Naive thymus-derived CD8-positive, alpha-beta T cell (primary cell): ENCODE measurements at places on chromosomes 16 and 17.
A peak's percentile ranks its signal among the peaks of the same experiment; 100 is the strongest.

GRCh38 chr17:70938336-70938735, 769.0 kb downstream of the KCNJ2 start:
- H3K27me3 ChIP-seq, result no peaks in the 10 kb centered on the region
- no peaks in the 10 kb centered on the region for H3K4me1 ChIP-seq
- DNase-seq, result no peak
- H3K27ac ChIP-seq, result no peak overlapping the region
- H3K36me3 ChIP-seq, result no peaks in the 10 kb centered on the region
- H3K4me3 ChIP-seq, result no peak overlapping the region

- H3K4me3 ChIP-seq, result no peak overlapping the region
- DNase-seq, result no peak
- peaks cover 20% of the 10 kb centered on the region for H3K4me1 ChIP-seq
- no peak overlapping the region for H3K27ac ChIP-seq
- peaks cover 35% of the 10 kb centered on the region for H3K27me3 ChIP-seq
Observed at GRCh38 chr17:7719661-7720060, 2.1 kb downstream of the DNAH2 start.

- H3K4me1 ChIP-seq, result no peaks in the 10 kb centered on the region
- DNase-seq, result no peak
- no peaks in the 10 kb centered on the region for H3K27me3 ChIP-seq
- no peaks in the 10 kb centered on the region for H3K36me3 ChIP-seq
- no peak overlapping the region for H3K4me3 ChIP-seq
Observed at GRCh38 chr16:49629851-49630250, 226.1 kb downstream of the ZNF423 start.

- no peak for DNase-seq
- peaks cover 25% of the 10 kb centered on the region for H3K27me3 ChIP-seq
- no peak overlapping the region for H3K27ac ChIP-seq
- H3K4me3 ChIP-seq, result no peak overlapping the region
- H3K4me1 ChIP-seq, result peaks cover 10% of the 10 kb centered on the region
Observed at GRCh38 chr17:80498242-80498919, 22.0 kb upstream of the NPTX1 start.

DNA sequence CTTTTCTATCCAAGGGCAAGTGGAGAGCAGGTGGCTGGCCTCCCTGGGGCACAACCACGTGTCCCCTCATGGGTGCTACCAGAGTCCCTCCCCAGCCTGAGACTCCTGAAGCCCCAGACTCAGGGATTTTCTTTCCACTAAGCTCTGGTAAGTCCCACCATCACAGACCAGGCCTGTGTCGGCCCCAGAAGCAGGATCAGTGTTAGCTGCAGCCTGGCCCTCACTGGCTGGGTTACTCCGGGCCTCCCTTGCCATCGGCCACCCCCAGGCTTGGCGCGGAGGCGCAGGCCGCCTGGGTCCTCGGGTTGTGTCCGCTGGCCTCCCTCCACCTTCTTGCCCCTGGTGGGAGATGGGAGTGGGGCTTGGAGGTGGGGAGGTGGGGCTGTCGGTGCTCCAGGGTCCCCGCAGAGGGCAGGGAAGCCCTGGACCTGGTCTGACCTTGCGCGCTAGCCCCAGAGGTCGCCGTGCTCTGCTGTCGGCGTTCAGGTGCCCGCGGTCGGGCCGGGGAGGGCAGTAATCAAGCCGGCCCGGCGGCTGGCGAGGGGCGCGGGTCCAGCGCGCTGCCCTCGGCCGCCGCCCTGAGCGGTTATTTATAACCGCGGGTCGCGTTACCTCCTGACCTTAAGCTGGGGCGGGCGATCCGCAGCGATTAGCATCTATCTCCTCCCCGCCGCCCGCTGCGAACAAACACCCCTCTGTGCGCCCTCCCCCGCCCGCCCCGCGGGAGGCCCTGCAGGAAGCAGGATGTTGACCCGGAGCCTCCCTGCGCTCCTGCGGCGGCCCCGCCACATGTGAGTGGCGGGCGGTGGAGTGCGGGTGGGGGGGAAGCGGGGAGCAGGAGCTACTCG, 78.1 kb upstream of the TOB1 start:
- H3K27me3 ChIP-seq, result no peaks in the 10 kb centered on the region
- H3K27ac ChIP-seq, result peak overlapping the region; percentile 94
- DNase-seq, result peak; percentile 71

GRCh38 chr17:992933-993332, 4.0 kb upstream of the TIMM22 start:
- DNase-seq, result no peak
- H3K36me3 ChIP-seq, result no peaks in the 10 kb centered on the region
- H3K27ac ChIP-seq, result no peak overlapping the region
- no peaks in the 10 kb centered on the region for H3K27me3 ChIP-seq
- H3K4me1 ChIP-seq, result peaks cover 8% of the 10 kb centered on the region
- H3K4me3 ChIP-seq, result no peak overlapping the region

- H3K27ac ChIP-seq, result no peak overlapping the region
- no peaks in the 10 kb centered on the region for H3K36me3 ChIP-seq
- peaks cover 16% of the 10 kb centered on the region for H3K27me3 ChIP-seq
- peaks cover 37% of the 10 kb centered on the region for H3K4me1 ChIP-seq
Observed at GRCh38 chr17:33967608-33968349, 287.3 kb upstream of the CCL2 start.

DNA sequence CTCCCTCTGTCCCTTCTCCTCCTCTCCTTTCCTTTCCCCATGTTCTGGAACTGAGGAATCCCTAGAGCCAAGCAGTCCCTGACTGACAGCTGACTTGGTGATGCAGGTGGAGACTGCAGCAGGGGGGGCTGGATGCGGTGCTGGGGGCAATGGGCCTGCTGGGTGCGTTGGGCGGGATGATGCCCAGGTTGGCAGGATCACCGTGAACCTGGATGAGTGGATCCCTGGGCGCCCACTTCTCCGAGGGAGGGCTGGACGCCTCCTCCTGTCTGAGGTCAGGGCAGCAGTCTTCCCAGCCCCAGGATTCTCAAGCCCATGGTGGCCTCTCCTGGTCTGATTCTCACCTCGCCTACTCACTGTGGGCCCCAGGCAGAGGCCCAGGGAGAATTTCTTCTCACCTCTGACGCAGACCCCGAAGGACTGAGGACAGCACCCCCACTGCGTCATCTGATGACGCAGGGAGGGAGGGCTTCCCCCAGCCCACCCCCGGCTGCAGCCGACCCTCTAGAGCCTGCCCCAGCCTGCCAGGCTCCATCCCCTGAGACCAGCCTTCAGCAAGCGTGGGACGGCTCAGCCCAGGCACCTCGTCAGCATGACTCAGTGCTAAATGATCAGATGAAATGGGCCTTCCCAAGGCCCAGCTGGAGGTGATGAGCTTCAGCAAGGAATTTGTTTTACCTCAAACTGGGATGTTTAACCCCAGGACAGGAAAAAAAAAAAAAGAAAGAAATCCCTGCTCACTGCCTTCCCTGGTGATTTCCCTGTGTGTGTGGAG, 188.0 kb upstream of the TNRC6C start:
- H3K36me3 ChIP-seq, result no peaks in the 10 kb centered on the region
- H3K27ac ChIP-seq, result no peak overlapping the region

DNA sequence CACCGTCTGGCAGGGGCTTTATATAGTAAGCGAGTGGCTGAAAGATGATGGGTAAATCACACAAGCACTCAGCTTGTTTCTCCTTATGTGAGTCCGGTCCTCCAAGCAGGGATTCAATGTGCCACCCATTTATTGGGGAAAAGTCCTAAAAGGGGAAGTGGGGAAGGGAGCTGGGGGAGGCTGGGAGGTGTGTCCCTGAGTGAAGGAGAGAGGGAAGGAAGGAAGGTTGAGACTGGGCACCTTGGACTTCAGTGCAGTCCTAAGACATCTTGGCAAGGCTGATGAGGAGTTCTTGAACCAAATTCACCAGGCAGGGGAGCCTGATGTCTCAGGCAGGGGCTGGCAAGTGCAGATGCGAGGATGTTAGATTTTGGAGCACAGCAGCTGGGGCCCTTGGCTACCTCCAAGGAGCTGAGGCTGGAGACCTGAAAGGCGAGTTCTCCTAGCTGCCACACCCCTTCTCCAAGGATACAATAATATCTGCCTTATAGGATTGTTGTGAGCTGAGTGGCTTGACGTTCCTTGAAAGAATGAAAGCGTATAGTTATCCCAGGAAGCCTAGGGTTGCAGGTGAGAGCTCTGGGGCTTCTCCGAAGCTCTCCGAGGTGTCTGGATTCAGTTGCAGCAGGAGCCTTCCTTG, 23.0 kb upstream of the CYLD start:
- no peaks in the 10 kb centered on the region for H3K36me3 ChIP-seq
- no peak overlapping the region for H3K4me3 ChIP-seq
- H3K27me3 ChIP-seq, result no peaks in the 10 kb centered on the region
- no peak for DNase-seq

GRCh38 chr16:52552643-52553042, 5.7 kb upstream of the TOX3 start:
- no peak overlapping the region for H3K27ac ChIP-seq
- H3K4me1 ChIP-seq, result peaks cover 1% of the 10 kb centered on the region
- no peaks in the 10 kb centered on the region for H3K36me3 ChIP-seq
- peaks cover 17% of the 10 kb centered on the region for H3K27me3 ChIP-seq
- no peak overlapping the region for H3K4me3 ChIP-seq
- no peak for DNase-seq
